ENCODE measurements at places on chromosomes 5 and 9.

DNA sequence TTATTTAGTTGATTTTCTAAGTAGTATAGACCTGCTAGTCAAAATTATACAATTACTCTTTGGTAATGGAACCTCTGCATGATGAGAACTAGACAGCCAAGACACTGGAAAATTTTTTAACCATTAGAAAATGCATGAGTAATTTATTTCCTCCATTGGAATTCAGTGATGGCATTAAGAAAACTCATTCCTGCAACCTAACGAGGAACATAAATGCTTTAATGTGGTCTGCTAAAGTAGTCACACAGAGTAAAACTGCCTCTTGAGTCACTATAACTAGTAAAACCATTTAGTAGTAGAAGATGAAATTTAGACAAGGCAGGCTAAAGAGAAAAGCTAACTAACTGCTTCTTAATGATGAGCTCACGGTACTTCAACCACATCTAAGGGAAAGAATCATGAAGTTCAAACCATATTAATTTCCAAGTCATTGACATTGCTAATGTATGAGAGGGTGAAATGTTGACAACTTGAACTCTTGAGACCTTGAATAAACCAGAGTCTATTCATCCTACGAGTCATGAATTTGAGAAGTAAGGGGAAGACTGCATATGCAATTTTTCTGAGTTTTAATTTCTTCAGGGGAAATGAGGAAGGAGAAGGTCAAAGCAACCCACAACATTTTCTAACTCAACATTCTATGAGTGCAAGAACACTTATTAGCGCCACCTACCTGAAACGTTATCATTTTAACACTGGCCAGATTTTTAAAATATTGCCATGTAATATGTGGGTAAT is 74.4 kb downstream of the GLIS3 start:
- peak; percentile 46 for DNase-seq

DNA sequence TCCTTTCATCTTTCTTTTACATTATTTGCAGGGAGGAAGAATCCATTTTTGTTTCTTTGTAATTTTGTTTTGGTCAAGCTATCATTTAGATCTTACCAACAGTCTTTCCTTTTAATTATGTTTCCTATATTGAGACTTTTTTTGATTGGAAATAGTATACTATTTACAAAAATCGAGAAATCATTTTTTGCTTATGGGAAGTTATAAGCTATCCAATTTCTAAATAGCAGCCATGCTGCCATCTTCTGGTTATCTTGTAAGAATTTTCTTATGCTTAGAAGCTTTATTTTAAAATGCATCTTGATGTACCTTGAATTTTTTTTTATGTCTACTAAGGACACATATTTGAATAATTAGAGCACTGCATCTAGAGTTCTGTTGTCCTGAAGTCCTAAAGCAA is 821.2 kb downstream of the PTPRD start:
- peak; percentile 59 for DNase-seq

- DNase-seq, result peak; percentile 14
These were observed 76.7 kb upstream of the SYK start for GRCh38 chr9:90724880-90725279.

DNA sequence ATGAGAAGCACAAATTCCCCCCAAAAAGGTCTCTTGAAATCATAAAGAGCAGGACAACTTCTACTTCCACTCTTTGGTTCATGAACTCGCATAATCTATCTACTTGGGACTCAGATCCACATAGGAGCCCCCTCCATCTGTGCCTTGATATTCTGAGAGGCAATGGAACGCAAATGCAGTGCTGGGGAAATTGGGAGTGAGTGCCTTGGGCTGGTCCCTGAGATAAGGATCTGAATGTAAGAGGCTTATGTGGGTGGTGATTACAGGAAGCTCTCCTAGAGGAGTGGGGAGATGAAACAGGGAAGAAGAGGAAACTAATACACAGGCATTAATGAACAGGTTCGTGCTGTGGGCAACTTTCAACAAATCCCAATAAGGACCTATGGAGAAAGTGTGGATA is 285.6 kb downstream of the RASEF start:
- no peak for DNase-seq

GRCh38 chr5:76926329-76927105 is 26.3 kb upstream of the CRHBP start:
- no peak for DNase-seq

GRCh38 chr9:37575001-37575400 is 1.2 kb downstream of the FBXO10 start:
- DNase-seq, result no peak

- no peak for DNase-seq
These were observed 59.9 kb downstream of the SERINC5 start for GRCh38 chr5:80195837-80196400.

DNA sequence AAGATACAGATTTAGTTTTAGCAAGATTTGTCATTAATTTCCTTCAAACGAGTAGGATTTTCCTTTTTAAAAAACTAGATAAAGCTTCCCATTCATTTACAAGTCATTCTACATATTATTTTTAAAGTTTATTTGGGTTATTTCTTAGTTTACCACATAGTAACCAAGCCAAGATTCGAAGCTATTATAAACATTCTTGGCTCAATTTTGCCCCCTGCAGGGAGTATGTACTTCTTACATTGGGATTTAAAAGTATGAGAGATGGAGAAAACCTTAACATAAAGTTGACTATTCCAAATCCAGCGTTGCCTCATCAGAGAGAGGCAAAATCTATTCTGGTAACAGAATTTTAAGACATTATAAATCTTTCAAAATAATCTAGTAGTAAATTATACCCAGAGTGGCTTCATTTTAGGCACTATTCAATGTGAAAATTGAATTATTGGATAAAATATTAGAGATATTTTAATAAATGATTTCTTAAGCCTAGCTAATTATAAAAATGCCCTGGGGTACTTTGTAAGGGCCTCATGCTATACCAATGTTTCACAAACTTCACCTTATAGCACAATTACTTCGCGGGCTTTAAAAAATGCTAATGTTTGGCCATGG is 39.1 kb downstream of the FBN2 start:
- DNase-seq, result peak; percentile 64

- peak; percentile 59 for DNase-seq
These were observed 33.6 kb downstream of the PRRT1B start for GRCh38 chr9:131578731-131579504.

DNA sequence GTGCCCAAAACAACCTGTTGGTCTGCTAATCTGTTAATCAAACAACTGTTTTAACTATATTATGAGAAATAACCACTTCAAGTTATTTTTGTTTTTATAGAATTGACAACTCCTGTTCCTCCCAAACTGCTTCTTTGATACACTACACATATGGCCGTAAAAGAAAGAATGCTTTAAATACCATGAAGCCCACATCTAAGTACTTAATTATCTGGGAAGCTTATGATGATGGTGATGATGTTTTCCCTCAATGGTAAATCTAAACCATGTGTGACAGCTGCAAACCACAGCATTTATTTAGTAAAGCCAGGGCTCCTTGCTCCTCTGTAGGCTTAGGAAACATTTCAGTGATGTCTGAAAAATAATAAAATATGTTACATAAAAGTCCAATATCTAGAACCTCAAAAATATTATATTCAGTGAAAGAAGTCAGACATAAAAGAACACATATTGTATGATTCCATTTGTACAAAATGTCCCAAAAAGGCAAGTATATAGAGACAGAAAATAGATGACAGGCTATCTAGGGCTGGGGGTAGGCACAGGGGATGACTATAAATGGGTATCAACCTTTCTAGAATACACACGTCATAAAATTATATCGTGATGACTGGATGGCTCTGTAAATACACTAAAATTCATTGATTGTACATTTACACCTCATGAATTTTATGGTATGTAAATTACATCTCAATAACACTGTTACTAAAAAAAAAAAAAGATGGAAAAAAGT is 154.1 kb downstream of the EFNA5 start:
- no peak for DNase-seq

DNA sequence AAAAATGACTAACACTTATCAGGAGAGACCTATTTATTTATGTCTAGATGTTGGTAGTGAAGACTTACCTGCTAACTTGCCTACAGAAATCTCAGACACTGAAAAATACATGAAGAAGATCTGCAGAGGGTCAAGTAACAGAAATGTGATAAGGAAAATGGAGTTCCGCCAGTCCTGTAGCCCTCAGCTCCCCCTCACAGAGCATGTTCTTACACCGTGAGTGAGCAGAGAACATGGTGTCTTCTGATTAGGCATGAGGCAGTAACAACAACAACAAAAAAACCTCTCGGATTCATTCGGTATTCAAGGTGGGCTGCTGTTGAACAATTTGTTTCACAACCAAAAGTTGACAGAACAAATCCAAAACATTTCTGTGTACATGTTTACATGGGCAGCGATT is 162.0 kb upstream of the SNX2 start:
- DNase-seq, result no peak

GRCh38 chr5:96745844-96746531 is 61.8 kb downstream of the ERAP1 start:
- DNase-seq, result peak; percentile 54

GRCh38 chr5:160507221-160507721 is 85.6 kb downstream of the PTTG1 start:
- DNase-seq, result no peak

GRCh38 chr5:81850501-81851357 is 99.8 kb upstream of the SSBP2 start:
- no peak for DNase-seq

- no peak for DNase-seq
These were observed 66.4 kb downstream of the DAPK1 start for GRCh38 chr9:87564111-87564510.

DNA sequence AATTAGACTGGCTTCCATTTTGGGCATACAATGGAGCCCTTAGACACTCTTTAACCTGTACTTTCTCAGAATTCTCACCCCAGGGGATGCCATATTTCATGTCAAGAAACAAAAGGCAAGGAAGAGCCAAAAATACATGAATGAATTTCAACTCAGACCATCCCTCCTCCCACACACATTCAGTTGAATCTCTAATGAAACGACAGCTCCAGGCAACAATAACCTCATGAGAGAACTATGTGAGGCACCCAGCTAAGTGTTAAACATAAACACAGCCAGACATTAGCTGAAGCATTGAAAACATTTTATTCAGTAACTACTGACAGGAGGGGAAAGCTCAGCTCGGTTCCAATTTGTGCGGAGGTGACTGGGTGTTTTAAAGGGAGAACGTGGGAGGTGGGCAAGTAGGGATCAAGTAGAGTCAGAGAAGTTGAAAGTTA is 1359.1 kb upstream of the CDH9 start:
- no peak for DNase-seq

- DNase-seq, result no peak
These were observed 28.4 kb upstream of the MVB12B start for GRCh38 chr9:126298063-126298801.

- no peak for DNase-seq
These were observed 58.9 kb downstream of the DAP start for GRCh38 chr5:10702040-10702629.

All from hematopoietic multipotent progenitor cell treated with erythropoietin and hydrocortisone succinate and interleukin-3 and kit ligand, for 4 days (in vitro differentiated cells).